ENCODE measurements at places on chromosomes 7 and 10. TPM values are rescaled to one million over a fixed set of nuclear protein-coding genes. Genes with fewer than 3 reads are reported as not detected.

DNA sequence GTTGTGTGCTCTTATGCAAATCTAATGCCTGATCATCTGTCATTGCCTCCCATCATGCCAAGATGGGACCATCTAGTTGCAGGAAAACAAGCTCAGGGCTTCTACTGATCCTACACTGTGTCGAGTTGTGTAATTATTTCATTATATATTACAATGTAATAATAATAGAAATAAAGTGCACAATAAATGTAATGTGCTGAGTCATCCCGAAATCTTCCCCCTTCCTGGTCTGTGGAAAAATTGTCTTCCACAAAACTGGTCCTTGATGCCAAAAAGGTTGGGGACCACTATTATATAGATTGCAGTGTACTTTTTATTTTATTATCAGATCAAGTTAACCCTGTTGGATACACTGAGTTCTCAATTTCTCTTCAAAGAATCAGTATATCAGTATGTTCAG, 50.2 kb downstream of the BBS9 start:
- no peaks in the 10 kb centered on the region for H3K27me3 ChIP-seq
- no peak overlapping the region for H3K4me3 ChIP-seq
- no peak overlapping the region for H3K27ac ChIP-seq
- peaks cover 4% of the 10 kb centered on the region for H3K36me3 ChIP-seq
- no peaks in the 10 kb centered on the region for H3K4me1 ChIP-seq

DNA sequence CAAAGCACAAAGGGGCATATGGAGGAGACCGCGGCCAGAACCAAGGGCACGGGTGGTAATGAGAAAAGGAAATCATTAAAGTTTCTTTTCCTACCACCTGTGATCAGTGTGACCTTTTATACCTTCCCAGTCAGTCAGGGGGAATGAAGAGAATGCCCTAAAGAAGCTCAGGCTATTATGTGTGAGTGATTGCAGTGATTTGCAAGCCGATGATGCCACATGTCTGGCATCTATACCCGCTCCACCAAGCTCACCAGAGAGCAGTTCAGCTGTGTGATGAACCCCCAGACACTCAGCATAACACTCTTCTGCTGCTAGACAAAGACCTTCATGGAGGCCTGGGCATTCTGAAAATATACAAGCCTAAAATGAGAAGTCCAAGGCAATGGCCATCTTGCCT, 106.2 kb upstream of the AGK start:
- no peak for DNase-seq
- H3K27ac ChIP-seq, result no peak overlapping the region
- H3K4me3 ChIP-seq, result no peak overlapping the region
- H3K36me3 ChIP-seq, result no peaks in the 10 kb centered on the region

- H3K27me3 ChIP-seq, result no peaks in the 10 kb centered on the region
- no peak overlapping the region for H3K4me3 ChIP-seq
- DNase-seq, result no peak
- H3K4me1 ChIP-seq, result peaks cover 33% of the 10 kb centered on the region
- peaks cover 44% of the 10 kb centered on the region for H3K36me3 ChIP-seq
- no peak overlapping the region for H3K27ac ChIP-seq
These were observed 12.3 kb downstream of the UPP1 start for GRCh38 chr7:48101352-48101751.

DNA sequence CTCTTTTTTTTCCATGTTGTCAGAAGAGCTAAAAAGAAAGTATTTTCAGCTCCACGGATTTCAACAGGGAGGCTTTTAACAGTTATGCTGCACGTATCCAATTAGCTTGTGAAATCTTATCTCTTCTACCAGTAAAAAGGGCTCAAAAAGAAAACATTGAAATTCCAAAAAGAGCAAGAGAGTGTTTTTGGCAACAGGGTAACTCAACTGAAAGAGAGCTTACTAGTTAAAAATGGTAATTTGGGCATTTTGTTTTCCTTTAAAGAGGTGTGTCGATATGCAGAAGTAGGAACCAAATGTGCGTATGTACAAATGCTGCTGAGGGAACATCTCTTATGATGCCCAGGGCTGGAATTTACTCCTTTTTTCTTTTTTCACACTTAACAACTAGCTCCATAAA, 292.8 kb downstream of the PRKG1 start:
- no peaks in the 10 kb centered on the region for H3K4me1 ChIP-seq
- H3K36me3 ChIP-seq, result no peaks in the 10 kb centered on the region
- no peak for DNase-seq

GRCh38 chr7:45972629-45973312, 51.7 kb upstream of the IGFBP3 start:
- no peaks in the 10 kb centered on the region for H3K36me3 ChIP-seq
- no peak overlapping the region for H3K4me3 ChIP-seq
- DNase-seq, result no peak
- peaks cover 6% of the 10 kb centered on the region for H3K4me1 ChIP-seq
- H3K27me3 ChIP-seq, result peaks cover 2% of the 10 kb centered on the region

DNA sequence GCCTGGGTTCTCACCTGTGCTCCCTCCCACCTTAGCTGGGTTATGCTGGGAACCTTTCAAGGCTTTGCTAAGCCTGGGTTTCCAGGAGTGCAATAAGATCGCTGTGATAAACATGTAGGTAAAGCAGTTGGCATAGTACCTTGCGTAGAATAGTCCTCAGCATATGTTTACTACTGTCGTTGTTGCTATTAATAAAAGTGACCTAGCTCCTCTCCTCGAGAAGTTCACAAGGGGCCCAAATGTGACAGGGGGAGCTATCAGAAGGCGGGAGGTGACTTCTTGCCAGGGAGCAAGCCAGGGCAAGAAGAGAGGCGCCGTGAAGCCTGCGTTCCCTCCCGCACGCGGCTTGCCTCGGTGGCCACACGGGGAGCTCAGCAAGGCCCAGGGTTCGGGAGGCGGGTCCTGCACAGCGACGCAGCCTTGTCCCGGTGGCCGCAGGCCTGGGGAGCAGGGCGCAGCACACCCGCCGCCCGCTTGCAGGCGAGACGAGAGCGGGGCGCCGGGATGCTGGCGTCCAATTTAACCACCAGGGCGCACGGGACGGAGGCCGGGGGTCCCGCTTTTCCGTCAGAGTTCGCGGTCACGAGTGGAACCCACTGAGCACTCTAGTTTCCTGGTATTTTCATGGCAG, 106.2 kb downstream of the SNX10 start:
- H3K4me1 ChIP-seq, result peaks cover 11% of the 10 kb centered on the region
- no peaks in the 10 kb centered on the region for H3K36me3 ChIP-seq
- peaks cover 61% of the 10 kb centered on the region for H3K27me3 ChIP-seq
- H3K4me3 ChIP-seq, result peak overlapping the region; percentile 71
- peak; percentile 47 for DNase-seq

DNA sequence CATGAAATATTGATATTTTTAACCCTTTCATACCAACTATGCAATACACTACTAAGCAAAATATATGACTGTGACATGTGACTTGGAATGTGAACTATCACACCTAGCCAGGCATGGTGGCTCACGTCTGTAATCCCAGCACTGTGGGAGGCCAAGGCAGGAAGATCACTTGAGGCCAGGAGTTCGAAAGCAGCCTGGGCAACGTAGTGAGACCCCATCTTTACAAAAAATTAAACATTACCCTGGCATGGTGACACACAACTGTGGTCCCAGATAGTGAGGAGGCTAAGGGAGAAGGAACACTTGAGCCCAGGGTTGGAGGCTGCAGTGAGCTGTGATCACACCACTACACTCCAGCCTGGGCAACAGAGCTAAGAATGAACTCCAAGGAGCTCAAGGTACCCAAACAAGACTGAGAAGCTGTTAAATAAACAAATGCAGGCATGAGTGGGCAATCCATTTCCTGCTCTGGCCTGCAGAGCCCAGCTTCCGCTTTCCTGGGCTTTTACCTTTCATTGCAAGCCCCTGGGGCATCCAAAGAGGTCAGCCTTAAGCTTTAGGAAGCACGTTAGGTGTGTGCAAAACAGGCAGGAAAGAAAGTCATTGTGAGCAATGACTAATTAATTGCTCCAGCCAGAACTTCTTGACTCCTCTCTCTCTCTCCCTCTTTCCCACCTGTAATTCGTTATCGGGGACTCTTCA, 162.1 kb upstream of the FOXK1 start:
- no peaks in the 10 kb centered on the region for H3K36me3 ChIP-seq
- H3K27me3 ChIP-seq, result peaks cover 4% of the 10 kb centered on the region
- H3K27ac ChIP-seq, result no peak overlapping the region
- no peak overlapping the region for H3K4me3 ChIP-seq
- DNase-seq, result no peak
- no peaks in the 10 kb centered on the region for H3K4me1 ChIP-seq

DNA sequence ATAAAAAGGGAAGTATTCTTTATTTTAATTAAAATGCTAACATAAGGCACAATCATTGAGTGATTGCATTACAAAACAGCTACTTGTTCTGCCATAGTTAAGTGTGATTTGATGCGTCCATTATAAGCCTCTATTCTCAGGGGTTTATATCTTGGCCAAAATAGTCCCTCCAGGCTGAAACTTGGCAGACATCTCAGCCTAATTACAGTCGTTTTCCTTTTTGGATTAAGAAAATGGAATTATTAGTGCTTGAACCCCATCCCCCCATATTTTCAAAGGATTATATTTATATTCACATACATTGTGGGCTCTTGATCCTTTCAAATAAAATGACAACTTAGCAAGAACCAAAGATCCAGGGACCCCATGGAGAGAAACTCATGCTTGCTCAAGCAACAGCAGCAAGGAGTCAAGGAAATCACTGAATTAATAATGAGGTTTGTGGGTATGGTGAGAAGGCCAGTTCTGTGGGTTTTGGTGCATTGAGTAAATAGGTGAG, 66.7 kb upstream of the NEUROD6 start:
- DNase-seq, result no peak
- no peaks in the 10 kb centered on the region for H3K36me3 ChIP-seq
- no peaks in the 10 kb centered on the region for H3K27me3 ChIP-seq
- no peak overlapping the region for H3K4me3 ChIP-seq
- no peaks in the 10 kb centered on the region for H3K4me1 ChIP-seq

- H3K36me3 ChIP-seq, result no peaks in the 10 kb centered on the region
- no peak overlapping the region for H3K4me3 ChIP-seq
- peaks cover 6% of the 10 kb centered on the region for H3K4me1 ChIP-seq
- no peak for DNase-seq
- H3K27ac ChIP-seq, result no peak overlapping the region
These were observed 29.7 kb downstream of the HOXA1 start for GRCh38 chr7:27066148-27066547.

DNA sequence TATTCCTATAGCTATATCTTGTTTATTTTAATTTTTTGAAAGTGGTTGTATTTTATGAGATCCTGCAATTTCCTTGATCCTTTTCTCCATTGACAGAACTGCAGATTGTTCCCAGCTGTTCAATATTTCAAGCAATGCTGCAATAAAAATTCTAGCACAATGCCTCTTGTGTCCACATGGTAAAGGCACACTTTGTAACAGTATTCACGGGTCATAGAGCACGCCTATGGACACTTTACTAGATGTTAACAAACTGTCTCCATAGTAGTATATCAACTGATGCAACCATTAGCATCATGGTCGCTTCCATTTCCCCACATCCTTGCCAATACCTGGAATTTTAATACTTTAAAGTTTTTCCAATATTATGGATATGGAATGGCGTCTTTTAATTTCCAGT, 123.9 kb upstream of the FZD8 start:
- H3K4me3 ChIP-seq, result no peak overlapping the region
- DNase-seq, result no peak
- no peaks in the 10 kb centered on the region for H3K36me3 ChIP-seq
- no peaks in the 10 kb centered on the region for H3K27me3 ChIP-seq
- H3K27ac ChIP-seq, result no peak overlapping the region

- peaks cover 11% of the 10 kb centered on the region for H3K36me3 ChIP-seq
- no peak for DNase-seq
- peak overlapping the region; percentile 45 for H3K4me3 ChIP-seq
- peaks cover 9% of the 10 kb centered on the region for H3K27me3 ChIP-seq
- H3K27ac ChIP-seq, result no peak overlapping the region
- H3K4me1 ChIP-seq, result peaks cover 48% of the 10 kb centered on the region
These were observed 173.6 kb downstream of the PRKCQ start for GRCh38 chr10:6406220-6407033.

- H3K27ac ChIP-seq, result no peak overlapping the region
- no peak overlapping the region for H3K4me3 ChIP-seq
- no peak for DNase-seq
- no peaks in the 10 kb centered on the region for H3K4me1 ChIP-seq
- H3K36me3 ChIP-seq, result no peaks in the 10 kb centered on the region
These were observed 209.1 kb downstream of the HGF start for GRCh38 chr7:81560708-81561107.

DNA sequence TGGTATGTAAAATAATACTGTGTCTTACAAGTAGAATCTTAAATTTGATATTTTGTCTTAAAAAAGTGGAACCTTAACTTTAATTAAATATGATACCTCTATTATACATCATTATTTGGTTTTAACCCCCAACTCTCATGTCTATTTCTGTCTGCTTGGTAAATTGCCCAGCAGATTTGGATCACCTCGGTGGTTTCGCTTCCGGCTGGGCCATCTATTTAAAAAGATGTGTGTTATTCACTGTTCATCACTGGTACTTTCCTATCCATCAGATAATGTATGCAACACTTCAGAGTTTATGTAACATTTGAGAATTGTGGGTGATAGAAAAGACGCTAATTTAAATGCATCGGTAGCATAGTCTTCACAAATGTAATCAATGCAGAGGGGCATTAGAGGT, 119.7 kb downstream of the SND1 start:
- H3K27ac ChIP-seq, result no peak overlapping the region
- H3K4me3 ChIP-seq, result no peak overlapping the region
- H3K27me3 ChIP-seq, result no peaks in the 10 kb centered on the region
- H3K36me3 ChIP-seq, result peaks cover 24% of the 10 kb centered on the region

GRCh38 chr10:42367532-42368230, 270.7 kb downstream of the ZNF33B start:
- no peaks in the 10 kb centered on the region for H3K27me3 ChIP-seq
- no peaks in the 10 kb centered on the region for H3K4me1 ChIP-seq
- no peak for DNase-seq
- no peak overlapping the region for H3K4me3 ChIP-seq
- no peaks in the 10 kb centered on the region for H3K36me3 ChIP-seq

- no peaks in the 10 kb centered on the region for H3K36me3 ChIP-seq
- no peak overlapping the region for H3K27ac ChIP-seq
- H3K4me3 ChIP-seq, result no peak overlapping the region
- H3K27me3 ChIP-seq, result no peaks in the 10 kb centered on the region
- H3K4me1 ChIP-seq, result no peaks in the 10 kb centered on the region
These were observed 216.7 kb upstream of the ETV1 start for GRCh38 chr7:14206121-14206520.

- no peaks in the 10 kb centered on the region for H3K36me3 ChIP-seq
- H3K27ac ChIP-seq, result no peak overlapping the region
- no peaks in the 10 kb centered on the region for H3K4me1 ChIP-seq
- no peak for DNase-seq
These were observed 27.2 kb downstream of the TAS2R41 start for GRCh38 chr7:143504937-143505297.

- H3K4me3 ChIP-seq, result no peak overlapping the region
- H3K4me1 ChIP-seq, result no peaks in the 10 kb centered on the region
- no peaks in the 10 kb centered on the region for H3K27me3 ChIP-seq
- H3K27ac ChIP-seq, result no peak overlapping the region
These were observed 269.7 kb downstream of the AGMO start for GRCh38 chr7:15292138-15292537.

The LRRC4 gene
- total RNA-seq, result not detected

The NXPH1 gene
- not detected for total RNA-seq

The PRLHR gene
- not detected for total RNA-seq

The SSBP1 gene
- 117 TPM for total RNA-seq

The SYCE1 gene
- total RNA-seq, result 2.1 TPM

The LRGUK gene
- 0.17 TPM for total RNA-seq

The VOPP1 gene
- 50.0 TPM for total RNA-seq

The EBLN1 gene
- total RNA-seq, result not detected
